SK-N-SH (cell line): ENCODE measurements at places on chromosomes 2 and 18.

DNA sequence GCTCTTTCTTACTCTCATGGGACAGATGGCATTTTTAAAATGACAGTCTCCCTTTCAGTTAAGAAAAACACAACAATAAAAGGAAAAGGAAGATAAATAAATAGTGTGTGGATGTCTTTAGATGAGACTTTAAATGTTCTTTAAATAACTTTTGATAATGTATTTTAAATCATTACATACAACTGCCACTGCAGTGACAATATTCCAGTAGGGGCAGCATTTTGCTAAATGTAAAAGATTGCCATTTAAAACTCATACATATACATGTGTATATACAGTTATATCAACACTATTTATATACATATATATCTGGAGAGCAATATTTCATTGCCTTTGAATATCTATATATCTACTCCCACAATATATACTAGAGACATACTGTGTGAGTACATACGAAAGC, 90.7 kb downstream of the INO80D start:
- no peak for DNase-seq

DNA sequence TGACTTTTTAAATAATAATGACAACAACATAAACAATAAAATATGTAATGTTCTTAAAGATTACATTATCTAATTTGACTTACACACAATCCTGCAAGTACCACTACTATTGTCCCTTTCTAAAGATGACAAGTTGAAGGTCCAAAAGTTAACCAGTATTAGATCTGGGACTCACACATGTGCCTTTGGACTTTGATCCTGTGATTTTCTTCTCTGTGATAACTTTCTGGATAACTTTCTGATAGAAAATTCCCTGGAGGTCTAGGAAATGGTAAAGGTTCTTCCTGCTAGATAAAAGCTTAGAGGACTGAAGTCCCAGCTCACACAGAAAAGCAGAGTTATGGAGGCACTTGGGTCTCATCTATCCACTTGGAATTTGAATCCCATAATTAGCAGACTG, 311.9 kb upstream of the KLHL29 start:
- no peak for DNase-seq

DNA sequence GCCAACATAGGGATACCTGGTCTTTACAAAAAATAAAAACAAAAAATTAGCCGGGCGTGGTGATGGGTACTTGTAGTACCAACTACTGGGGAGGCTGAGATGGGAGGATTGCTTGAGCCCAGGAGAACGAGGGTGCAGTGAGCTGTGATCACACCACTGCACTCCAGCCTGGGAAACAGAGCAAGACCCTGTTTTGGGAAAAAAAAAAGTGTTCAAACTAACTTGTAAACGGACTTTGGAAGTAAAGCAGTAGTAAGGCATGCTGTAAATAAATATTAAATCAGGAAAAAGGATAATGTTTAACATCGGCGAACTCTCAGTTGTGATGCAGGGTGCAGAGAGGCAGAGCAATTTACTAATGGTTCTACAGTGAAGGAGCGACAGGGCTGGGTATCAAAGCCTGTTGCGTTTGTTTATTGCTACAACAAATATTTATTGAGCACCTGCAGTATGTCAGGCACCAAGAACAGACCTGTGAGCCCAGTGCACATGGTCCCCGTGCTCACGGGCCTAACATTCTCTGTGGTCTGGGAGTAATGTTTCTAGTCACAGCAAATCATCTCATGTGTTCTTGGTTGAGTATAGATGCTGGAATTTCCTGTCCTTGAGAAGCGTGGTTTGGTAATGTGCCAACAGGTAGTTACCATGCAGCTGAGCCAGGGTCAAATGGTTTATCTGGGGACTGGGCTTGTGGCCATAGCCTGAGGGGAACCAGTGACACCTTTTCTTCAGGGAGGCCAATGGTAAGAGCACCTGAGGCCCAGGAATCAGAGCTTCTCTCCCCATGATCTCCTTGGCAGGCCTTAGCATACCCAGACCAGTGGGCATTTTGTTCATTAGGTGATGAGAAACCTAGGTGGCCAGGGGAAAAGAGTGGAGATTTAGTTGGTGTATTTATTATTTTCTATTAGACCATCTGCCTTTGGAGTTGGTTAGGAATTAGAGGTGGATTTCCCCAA, 27.9 kb upstream of the GREB1 start:
- no peak for DNase-seq

DNA sequence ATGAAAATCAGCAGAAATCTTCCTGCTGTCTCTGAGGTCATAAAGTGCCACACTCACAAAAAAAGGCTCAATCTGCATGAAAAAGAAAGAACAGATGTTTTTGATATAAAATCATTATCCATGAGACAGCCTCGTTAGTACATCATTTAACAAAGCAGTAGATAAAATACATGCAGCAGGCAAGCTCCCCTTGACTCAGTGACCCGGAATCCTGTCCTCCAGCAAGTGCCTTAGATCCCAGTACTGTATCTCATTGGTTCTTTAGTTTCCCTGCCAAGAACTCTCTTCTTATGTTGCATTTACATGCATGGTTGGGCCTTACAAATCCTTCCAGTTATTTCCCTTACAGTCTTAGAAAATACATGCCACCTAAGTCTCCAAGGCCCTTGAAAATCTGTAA, 148.9 kb upstream of the CCDC195 start:
- peak; percentile 53 for DNase-seq

DNA sequence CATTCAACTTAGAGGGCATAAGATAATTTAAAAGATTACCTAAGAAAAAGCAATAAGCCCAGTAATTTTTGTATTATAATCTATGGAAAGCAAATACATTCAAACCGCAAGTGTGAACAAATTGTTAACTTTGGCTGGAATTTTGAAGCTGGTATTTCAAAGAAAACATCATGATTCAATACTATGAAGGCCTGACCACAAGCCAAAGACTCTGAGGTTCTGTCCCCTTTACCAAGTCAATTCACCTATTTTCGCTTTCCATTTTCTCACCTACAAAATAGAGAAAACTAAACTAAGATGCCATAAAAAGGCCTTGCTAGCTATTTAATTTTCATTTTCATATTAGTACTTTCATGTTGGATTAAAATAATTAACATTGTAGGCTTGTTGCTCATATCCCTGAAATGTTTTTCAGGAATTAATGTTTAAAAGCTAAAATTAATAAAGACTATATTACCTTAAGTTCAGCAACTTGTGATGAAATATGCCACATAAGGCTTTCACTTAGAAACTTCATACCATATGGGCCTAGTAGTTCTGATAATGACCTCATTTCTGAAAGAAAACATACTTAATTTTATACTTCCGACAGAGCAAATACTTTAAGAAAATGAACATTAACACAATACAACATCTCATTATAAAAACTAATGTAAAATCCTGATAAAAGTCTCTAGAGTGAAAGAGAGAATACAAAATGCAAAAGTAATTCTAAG, 85.7 kb upstream of the FRZB start:
- no peak for DNase-seq

- DNase-seq: peak; percentile 76
These were observed 46.9 kb upstream of the CNOT11 start for GRCh38 chr2:101205521-101206479.

- no peak for DNase-seq
These were observed 27.1 kb downstream of the NCK2 start for GRCh38 chr2:105771836-105772235.

GRCh38 chr2:72145289-72145657, 2.4 kb downstream of the CYP26B1 start:
- DNase-seq: peak; percentile 69

- peak; percentile 24 for DNase-seq
These were observed 5.7 kb downstream of the ANTXR1 start for GRCh38 chr2:69018678-69019095.

- no peak for DNase-seq
These were observed 10.4 kb upstream of the GALNT1 start for GRCh38 chr18:35571138-35571537.

- DNase-seq: no peak
These were observed 1.4 kb upstream of the CD226 start for GRCh38 chr18:69948919-69949537.

DNA sequence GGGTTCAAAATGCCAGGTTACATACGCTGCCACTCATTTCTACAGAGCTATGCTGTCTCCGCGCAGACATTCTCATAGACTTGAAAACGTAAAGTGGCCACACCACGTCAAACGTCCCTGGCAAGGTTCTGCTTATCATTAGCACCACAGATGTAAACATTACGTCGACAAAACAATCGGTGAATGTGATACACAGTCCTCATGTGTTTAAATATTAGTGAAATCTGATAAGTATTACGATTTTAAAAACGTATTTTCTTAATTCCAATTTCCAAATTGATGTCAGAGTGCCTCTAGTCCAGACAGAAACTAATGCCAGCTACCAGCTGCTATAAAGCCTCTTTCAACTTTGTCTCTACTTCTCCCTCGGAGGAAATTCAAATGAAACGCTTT, 1.2 kb downstream of the STK17B start:
- DNase-seq: peak; percentile 36

- DNase-seq: no peak
These were observed 8.5 kb upstream of the CYBRD1 start for GRCh38 chr2:171513719-171514160.

DNA sequence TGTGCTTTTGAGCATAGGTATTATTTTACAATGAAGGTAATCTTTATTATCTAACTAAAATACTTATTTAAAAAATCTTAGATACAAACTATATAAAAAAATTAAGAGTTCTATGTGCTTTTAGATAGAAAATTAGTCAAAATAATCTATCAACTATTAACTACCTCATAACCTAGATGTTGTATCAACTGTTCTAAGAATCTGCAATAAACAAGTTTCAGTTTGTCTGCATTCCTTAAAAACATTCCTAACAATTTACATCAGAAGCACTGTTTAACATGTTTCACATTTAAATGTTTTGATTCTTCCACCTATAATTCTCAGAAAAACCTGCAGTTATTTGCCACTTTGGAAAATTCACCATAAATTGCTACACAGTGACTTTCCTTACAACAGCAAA, 33.3 kb downstream of the NDUFS1 start:
- no peak for DNase-seq

DNA sequence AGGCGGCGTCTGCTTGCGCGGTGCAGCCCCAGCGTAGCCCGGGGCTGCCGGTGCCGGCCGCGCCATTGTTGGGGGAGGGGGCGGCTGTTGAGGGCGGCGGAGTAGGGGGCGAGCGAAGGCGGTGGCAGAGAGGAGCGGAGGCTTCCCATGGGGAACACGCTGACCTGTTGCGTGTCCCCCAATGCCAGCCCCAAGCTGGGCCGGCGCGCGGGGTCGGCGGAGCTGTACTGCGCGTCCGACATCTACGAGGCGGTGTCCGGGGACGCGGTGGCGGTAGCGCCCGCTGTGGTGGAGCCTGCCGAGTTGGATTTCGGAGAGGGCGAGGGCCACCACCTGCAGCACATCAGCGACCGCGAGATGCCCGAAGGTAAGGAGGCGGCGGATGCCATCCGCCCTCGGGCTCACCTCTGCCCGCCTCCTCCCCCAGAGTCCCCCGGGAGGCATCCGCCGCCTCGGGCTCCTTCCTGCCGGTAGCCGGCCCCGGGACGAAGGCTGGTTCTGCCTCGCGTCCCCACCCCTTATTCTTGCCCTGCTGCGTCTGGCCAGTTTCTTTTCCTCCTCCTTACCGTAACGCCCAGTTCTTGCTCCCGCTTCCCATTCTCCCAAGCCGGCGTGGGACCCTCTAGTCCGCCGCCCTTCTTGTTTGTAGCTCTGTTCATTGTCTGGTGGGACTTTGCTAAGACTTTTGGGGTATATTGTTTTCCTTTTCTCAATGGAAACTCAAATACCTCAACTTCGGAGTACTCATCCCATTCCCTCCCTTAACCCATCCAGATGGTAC, 500 bp downstream of the CCNYL1 start:
- DNase-seq: peak; percentile 76

- DNase-seq: peak; percentile 57
These were observed 413.2 kb upstream of the SPRED2 start for GRCh38 chr2:65845442-65846182.

- DNase-seq: no peak
These were observed 434.0 kb upstream of the MEIS1 start for GRCh38 chr2:66000901-66001300.

DNA sequence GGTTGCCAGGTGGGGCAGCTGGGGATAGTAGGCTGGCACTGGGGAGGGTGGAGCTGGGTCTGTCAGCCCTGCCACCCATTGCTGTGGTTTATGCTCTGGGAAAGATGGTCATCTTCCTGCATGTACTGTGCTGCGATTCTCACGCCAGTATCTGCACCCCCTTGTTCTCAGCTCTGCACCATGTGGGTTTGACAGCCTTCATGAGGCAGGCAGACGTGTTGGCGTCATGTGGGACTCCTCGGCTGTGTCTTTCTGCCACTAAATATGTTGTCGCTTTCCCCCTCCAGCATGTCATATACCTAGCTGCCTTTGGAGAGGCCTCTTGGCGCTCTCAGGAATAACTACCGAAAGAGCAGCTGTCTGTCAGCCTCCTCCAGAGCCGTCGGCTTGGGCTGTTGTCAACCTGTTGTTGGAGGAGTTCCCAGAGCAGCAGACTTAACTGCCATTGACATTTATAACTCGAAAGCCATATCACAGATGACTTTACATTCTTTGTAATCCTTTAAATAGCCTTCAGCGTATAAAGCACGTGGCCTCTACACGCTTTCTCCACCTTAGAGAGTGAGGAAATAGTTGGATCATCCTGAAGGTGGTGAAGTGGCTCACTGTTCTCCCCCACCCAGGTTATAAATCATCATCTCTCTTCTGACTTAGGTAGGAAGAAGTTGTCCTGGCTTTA, 80.4 kb upstream of the MGAT5 start:
- DNase-seq: no peak

DNA sequence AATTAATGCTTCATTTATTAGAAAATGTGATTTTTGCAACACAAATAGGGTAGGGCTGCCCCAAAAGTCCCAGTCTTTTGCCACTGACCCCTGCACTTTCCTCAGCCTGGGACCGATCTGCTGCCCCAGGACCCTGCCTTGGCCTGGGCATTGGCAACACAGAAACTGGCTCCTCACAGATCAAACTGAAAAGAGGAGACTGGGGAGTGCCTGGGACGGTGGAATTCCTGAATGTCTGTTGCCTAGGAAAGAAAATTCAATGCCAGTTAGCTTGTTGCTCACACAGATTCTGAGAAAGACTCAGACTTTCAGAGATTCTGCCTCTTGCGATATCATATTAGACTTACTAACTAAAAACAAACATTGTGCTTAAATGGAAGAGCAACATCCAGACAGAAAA, 211.2 kb downstream of the VAPA start:
- no peak for DNase-seq

DNA sequence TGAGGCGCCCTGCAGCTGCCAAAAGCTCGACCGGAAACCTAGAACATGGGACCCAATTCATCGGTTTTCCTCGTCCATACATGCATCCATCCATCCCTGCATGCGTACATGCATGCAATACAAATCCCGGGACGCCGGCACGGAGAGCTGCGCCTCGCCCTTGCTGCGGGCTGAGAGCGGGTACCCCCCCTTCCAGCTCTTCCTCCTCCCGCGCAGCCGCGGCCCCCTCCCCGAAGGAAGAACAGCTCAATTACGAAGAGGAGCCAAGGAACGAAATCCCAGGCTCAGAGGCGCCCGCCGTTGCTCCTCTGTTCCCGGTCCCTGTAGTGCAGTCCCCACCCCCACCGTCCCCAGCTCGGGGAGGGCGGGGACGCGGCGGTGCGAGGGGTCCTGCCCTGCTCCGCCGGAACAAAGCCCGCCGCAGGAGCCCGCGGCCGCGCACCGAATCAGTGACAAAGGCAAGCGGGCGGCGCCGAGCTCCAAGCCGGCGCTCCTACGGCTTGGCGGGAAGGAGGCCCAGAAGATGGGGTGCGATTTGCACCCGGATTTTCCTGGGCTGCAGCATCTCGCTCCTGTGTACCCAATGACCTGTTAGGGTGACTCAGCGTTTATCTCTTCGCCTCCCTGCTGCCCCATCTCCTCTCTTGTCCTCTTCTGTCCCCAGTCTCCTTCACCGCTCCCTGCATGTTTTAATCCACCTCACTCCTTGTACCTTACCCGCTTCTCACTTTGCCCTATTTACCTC, 8.9 kb upstream of the POU3F3 start:
- DNase-seq: peak; percentile 71
